Mesothelial cell of epicardium (in vitro differentiated cells): ENCODE measurements at places on chromosomes 16 and 17. TPM values are rescaled to one million over a fixed set of nuclear protein-coding genes. Genes with fewer than 3 reads are reported as not detected.

The CEP295NL gene
- total RNA-seq, result 3.2 to 4.2 TPM (median 3.8 TPM) in 3 replicates

The TBC1D3G gene
- total RNA-seq, result not detected in 3 replicates

DNA sequence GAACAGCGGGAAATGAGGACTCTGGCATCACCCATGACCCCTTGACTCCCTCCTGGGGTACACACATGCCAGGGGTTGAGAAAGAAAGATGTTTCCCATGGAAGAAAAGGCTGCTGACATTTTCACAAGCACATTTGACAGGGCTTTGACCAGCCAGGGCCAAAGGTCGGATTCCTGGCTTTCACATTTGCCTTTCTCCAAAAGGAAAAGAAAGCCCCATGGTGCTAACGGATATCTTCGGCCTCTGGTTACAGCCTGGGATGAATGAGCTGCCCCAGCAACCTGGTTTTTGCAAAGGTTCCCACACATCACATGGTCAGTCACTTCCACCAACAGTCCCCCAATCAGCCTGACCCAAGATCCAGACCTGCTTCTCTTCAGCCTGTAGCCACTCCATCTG is 478.2 kb upstream of the CDH11 start:
- DNase-seq, result no peak

DNA sequence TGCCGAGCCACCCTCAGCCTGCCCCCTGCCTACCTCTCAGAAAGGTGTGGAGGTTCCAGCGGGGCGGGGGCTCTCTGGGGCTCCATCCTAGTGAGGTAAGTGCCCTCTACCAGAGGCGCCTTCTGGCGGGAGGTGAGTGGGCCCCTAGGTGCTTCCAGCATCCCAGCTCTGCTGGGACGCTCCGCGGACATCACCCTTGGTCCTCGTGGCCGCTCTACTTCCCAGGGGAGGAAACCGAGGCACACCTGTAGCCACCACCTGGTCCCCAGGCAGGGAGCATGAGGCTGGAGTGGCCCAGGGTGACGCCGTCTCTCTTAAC is 1.4 kb downstream of the MCRIP2 start:
- DNase-seq, result no peak

GRCh38 chr17:77499699-77500435 is 359.1 kb downstream of the SEC14L1 start:
- DNase-seq, result no peak
